Kasumi-1 (cell line): ENCODE measurements at places on chromosomes 3 and 15.

DNA sequence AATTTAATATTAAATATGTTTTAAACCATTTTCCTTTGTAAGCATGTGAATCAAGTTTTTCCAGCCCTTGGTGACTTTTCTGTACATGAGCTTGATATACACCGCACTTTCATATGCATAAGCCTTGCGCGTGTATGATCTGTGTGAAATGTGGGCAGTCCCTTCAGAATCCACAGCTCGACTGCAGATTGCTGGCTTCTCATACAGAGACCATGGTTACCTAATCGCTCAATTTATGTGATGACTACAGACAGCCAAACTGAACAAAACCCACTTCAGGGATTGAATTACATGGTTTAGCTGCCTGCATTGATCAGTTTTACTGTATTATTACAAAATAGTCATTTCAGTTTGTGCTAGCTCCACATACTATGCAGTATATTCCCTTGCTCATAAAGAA is 212.3 kb upstream of the NECTIN3 start:
- DNase-seq: no peak

DNA sequence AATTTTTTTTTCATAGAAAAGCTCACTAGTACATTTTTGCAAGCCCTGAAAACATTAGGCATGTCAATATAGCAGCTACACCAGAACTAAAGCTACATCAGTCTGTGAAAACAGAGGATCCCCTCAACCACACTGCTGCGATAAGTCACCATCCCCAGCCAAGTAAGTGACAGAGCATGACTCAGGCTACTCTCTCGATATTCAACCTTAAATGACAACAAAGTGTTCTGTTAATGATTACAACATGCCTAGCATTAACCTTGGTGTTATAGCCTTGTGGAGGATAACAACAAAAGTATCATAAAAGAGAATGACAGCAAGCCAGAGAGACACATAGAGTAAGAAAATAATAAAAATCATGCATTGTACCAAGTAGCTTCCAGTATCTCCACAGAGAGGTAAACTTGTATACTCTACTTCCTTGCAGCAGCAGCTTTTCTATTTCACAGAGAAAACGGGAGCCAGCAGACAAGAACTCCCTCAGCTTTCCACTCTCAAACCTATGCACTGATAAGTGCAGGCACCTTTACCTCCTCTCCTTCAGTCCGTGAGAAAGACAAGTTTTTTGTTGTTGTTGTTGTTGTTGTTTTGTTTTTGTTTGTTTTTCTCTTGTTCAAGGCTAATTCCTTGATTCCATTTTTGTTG is 76.6 kb downstream of the GBE1 start:
- DNase-seq: no peak

DNA sequence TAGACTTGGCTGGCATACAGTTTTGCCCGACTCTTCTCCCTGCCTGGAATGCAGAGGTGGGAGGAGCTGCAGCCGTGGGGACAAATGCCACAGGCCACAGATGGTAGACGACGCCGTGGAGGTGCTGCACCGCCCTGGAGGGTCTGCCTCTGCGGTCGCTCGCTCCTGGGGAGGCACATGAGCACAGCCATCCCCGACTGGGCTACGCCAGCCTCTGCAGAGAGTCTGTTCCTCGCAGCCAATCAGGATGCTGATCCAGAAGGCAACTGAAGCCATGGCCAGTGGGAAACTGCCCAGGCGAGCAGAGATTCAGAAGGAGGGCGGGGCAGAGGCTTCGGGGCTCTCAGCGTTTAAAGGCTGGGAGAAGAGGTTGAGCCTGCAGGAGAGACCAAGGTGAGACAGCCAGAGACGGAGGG is 11.9 kb upstream of the LRRC15 start:
- no peak for DNase-seq

GRCh38 chr15:60590935-60591495 is 112.1 kb upstream of the ICE2 start:
- no peak for DNase-seq

DNA sequence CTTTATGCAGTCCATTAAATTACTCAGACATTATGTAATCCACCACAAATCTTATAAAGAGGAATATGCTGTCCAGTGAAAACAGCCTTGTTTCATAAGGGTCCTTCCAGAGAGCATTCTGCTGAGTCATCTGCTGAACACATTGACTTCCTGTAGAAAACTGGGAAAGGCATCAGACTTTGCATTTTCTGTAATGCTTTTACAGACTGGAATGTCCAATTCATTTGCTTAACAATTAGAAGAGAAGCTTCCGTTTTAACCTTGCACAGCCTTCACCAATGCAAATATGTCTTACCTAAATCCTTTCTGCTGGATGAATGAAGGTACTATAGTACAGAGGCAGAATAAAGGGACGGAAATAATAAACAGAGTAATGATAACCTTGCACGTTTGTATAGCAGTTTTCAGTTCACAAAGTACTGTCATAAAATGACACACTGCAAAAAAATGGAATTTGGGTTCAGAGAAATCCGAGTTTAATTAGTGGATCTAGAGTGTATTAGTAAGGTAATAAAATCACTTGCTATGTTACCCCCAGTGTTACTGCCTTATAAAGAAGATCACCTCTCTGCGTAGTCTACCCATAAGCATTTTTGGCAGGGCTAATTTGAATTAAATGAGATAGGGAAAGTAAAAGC is 301.5 kb downstream of the PYDC2 start:
- peak; percentile 29 for DNase-seq
